Suprapubic skin (tissue), 4 donors: ENCODE measurements at places on chromosomes 2 and 18. TPM values are rescaled to one million over a fixed set of nuclear protein-coding genes. Genes with fewer than 3 reads are reported as not detected.
A peak's percentile ranks its signal among the peaks of the same experiment; 100 is the strongest.

Gene G6PC2
- not detected for total RNA-seq

Gene CCDC150
- total RNA-seq: 3.6 TPM

Gene SCN3A
- total RNA-seq: 0.57 TPM

Gene MAP3K19
- not detected for total RNA-seq

Gene HK2
- total RNA-seq: 15.4 TPM

Gene CD226
- total RNA-seq: 0.24 TPM

Gene STARD6
- total RNA-seq: not detected

Gene SMAD2
- 48.5 TPM for total RNA-seq

Gene ABCB11
- 0.29 TPM for total RNA-seq

Gene CNGA3
- total RNA-seq: not detected

Gene PDE1A
- total RNA-seq: 3.2 TPM

- no peak for DNase-seq
Measured at GRCh38 chr2:38093527-38094165, 17.7 kb upstream of the CYP1B1 start.

DNA sequence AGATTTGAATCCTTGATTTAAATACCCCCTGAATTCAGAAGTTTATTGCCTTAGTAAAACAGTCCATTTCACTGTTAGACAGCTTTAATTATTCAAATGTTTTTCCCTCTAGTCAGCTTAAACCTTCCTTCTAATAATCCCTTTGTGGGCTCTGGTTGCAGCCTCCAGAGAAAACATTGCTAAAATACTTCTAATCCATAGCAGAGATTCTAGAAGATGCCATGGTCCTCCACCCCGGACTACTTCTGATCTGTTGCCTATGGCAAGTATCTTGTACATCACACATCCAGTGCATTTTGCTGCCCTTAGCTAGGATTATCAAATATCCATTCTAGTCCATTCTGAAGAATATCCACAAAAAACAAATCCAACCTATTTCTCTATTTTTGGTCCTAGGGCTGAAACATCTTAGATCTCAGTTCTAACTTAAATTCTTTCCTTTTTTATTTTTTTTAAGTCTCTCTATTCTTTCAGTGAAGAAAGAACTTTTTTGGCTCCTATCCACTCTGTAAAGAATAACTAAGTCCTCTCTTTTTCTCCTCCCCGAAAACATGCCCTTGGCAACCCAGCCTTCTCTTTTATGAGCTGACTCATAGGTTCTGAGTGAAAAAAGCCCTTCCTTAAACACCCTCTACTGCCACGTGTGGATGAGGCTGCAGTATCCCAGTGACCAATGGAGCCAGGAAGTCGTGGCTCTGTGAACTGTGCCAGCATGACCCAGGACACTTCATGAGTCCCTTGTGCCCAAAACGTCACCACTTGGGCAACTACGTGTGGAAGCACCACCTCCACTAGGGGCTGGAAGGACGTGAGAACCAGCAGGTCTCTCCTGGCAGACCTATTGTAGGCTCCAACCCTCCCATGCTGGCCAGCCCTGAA lies 349.8 kb downstream of the TNS1 start:
- DNase-seq: peak; percentile 84

- DNase-seq: no peak
Measured at GRCh38 chr2:11396467-11397445, 52.3 kb upstream of the ROCK2 start.

GRCh38 chr2:226953206-226953605 lies 117.4 kb downstream of the RHBDD1 start:
- no peak for DNase-seq

DNA sequence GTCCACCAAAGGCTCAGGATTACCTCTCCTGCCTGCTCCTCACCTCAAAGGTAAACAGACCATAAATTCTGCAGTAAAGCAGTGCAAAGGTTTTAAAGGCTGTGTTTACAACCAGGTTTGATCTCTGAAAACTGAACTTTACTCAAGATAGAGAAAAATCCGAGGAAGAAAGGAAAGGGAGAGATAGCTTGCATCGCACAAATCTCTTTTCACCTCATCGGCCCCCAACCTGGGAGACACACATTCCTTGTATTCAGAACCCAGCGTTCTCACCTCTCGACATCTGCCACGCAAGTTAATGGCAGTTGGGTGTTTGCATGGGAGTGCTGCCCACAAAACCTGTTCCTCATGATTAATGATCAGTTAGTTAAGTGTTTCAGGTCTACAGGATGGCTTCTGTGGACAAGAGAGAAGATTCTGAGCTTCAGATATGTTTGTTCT lies 72.6 kb downstream of the GATA6 start:
- no peak for DNase-seq

DNA sequence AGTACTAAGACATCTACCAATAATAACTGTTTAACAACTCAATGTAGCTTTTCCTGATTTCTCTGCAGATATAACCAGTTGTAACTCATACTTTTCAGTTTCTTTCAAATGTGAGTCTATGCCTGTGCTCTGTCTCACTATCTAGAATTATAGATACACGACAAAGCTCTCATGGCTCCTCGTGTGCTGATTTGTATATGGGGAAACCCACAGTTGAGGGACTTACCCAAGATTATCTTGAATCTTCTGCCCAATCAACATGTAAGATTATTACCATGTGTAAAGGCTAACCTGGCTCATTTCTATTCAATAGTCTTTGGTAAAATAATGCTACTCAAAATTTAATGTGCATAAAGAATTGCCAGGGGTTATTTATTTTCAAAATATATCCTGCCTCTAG lies 554.4 kb downstream of the FBXO15 start:
- no peak for DNase-seq

DNA sequence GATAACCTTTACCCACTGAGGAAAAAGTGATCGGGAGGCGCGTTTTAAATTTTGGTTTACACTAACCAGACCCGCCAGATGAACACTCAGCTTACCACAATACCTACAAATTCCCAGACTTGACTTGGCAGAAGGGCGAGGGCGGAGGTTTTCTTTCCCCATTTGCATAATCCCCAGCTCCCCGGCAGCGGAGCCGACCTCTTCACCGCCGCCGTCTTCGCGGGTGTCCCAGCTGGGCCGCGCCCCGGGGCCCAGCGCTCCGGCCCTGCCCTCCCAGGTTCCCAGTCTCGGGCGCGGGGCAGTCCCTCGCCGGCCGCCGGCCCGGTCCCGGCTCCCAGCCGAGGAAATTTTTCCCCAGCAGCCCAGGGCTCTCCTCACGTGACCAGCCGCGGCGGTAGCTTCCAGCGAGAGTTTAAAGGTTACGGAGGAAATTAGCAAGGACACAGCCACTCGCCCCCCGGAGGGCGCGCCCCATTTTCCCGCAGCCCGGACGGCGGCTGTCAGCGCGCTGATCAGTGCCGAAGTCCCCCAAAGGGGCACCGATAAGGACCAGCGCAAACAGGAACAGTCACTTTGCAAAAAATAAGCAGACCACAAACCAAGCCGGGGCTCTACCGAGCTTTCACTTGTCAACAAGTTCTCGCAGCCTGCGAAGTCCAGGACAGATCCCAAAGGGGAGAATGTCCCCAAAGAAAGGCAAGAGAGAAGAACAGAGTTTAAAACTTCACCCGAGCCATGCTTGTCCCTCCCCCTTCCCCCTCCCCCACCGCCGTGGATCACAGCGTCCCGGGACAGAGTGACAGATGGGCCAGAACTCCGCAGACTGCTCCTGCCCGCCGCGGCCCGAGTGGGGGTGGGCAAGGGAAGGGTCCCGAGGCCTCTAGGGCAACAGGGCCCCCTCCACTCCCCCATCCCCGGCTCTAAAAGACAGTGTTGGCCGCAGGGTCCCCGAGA lies 1.3 kb upstream of the PRKCE start:
- DNase-seq: peak; percentile 88

DNA sequence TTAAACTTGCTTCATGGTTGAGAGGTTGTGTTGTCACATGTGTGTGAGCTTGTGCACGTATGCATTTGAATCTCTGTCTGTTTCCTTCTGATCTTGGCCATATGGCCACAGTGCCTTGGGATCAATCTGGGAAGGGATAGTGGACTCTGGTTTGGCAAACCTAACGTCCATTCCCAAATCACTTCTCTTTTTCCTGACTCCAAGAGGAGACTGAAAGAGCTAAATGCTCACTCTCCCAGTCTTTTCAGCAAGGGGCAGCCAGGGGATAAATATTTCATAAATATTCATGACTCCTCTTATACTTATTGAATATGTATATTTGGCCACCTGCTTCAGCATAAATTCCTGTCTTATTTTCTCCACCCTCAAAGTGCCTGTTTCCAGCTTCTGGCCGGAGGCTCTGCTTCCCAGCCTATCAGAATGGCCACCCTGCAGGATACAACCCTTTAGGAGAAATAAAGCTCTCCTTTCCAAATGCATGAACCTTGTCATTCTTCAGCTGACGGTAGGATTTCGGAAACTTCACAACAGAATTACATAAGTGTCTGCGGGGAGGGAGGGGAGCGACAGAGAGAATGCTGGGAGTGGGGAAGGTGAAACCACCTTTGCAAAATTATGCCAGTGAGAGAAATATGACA lies 112.2 kb upstream of the COPS8 start:
- no peak for DNase-seq

DNA sequence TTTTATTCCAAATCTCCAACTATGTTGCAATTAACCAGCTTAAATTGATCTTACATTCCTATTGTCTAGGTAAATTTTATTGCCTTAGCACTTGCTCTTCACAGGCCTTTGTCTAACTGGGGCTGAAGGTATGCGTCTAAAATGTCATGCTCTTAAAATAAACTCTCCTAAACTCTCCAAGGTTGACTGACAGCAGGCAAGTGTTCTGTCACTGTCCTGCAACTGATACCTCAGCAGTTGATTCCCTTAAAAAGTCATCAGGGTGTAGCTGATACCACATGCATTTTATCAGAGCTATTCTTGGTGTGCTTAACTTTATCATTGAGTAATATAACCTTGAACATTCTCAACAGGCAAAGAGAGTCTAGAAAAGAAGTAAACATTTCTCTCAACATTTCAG lies 680 bp downstream of the TTN start:
- DNase-seq: no peak

DNA sequence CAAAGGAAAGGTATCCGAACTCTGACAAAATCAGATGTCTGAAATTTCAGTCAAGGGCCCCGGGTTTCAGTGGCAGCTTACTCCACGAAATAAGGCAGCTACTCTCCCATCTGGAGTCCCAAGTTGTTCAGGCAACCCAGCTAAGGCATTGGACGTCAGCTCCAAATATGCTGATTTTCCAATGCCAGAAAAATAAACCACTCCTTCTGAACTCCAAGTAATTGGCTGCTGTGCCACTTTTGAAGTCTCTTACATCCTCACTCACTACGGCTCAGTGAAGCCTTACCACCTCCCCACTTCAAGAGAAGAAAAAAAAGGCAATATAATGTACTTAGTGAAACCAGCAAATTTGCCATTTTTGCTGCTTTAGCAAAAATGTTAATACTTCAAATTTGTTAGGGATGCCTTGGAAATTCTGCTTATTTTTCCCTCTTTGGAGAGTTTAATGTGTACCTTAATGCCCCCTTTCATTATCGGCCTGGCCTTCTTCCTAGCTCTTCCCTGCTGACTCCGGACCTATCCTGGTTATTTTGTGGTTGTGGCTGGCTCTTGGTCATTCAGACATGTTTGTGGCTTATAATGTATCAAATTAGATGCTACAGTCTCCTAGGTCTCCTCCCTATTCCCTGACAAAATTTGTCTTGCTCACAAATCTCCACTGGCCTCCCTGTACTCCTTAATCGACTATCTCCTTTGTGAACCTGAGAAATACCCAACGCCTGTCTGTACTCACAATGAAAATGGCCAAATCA lies 589.2 kb upstream of the ZEB2 start:
- DNase-seq: no peak

GRCh38 chr2:219777388-219777787 lies 150.0 kb downstream of the SLC4A3 start:
- no peak for DNase-seq

DNA sequence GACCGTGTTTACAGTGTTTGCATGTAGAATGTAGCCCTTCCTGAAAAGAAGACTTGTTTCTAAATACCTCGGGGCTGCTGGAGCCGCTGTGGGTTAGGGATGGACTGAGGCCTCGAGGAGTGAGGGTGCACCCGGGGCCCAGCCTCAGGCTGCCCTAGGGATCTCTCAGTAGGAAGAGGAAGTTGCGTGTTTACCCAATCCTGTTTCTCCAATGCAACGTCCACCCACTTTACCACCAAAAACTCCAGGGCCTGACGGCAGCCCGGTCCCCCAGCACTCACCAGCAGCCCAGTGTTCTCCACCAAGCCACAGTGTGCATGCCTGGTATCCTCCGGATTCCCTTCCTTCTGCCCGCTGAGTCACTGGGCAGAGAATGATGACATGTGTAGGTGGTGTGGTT lies 255.8 kb downstream of the GLI2 start:
- DNase-seq: no peak

DNA sequence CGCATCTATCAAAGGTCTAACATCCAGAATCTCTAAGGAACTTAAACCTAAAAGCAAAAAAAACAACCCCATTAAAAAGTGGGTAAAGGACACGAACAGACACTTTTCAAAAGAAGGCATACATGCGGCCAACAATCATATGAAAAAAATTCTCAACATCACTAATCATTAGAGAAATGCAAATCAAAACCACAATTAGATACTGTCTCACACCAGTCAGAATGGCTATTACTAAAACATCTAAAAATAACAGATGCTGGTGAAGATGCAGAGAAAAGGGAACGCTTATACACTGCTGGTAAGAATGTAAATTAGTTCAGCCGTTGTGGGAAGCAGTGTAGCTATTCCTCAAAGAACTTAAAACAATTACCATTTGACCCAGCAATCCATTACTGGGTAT lies 38.0 kb downstream of the PPP3R1 start:
- no peak for DNase-seq

DNA sequence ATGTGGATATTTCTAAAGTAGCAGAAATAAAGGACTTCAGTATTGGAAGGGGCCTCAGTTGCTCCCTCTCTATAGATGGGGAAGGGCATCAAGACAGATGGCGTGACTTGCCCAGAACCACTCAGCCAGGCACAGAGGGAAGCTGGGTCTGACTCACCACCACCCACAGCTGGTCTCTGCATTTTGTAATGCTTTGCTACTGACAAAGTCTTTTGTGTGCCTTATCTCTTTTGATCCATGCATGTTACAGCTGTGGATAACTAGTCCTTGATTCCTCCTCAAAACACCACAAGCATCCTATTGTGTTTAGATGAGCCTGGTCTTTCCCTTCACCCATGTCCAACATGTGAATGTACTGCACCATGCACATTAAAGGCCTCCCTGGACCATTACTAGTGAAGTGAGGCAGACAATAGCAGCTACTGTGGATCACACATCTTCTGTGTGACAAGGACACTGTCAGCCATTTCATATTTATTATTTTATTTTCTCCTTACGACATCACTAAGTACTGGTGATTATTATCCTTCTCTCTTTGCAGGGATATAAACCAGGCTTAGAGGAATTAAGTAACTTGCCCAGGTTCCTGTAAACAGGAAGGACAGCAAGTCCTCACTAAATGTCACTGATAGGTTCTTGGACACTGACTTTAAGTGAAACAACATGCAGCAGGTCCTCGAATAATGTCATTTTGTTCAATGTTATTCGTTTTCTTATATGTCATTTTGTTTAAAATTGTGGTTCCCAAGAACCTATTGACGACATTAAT lies 29.6 kb upstream of the IL37 start:
- no peak for DNase-seq

GRCh38 chr2:126751477-126751876 lies 95.5 kb downstream of the GYPC start:
- DNase-seq: no peak
